Neural crest cell (in vitro differentiated cells): ENCODE measurements at places on chromosomes 13 and 19. TPM values are rescaled to one million over a fixed set of nuclear protein-coding genes. Genes with fewer than 3 reads are reported as not detected.

The PRTN3 gene
- total RNA-seq = not detected in 2 replicates

The MEIOSIN gene
- not detected in 2 replicates for total RNA-seq

DNA sequence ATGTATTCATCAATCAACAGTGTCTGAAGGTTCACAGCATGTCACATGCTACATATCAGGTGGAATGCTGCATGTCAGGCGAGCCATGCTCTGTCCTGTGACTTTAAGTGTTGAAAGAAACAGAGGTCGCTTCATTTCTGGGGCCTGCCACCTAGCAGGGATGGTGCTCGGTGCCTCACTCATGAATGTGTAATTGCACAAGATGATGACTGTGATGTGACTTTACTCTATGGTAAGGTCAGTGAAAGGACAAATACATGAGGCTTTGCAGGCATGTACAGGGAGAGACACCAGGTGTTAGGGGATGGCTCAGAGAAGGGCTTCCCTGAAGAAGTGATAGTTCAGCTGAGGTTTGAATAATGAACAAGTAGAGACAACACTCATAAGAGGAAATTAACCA is 66.7 kb downstream of the FRY start:
- no peaks in the 10 kb centered on the region for H3K27me3 ChIP-seq
- no peak overlapping the region for H3K27ac ChIP-seq
- no peak for DNase-seq
- no peaks in the 10 kb centered on the region for H3K4me1 ChIP-seq

GRCh38 chr13:114081761-114082681 is 50.4 kb downstream of the RASA3 start:
- H3K27me3 ChIP-seq = no peaks in the 10 kb centered on the region
- no peak for DNase-seq
- H3K27ac ChIP-seq = peak overlapping the region; percentile 47
- no peak overlapping the region for H3K4me3 ChIP-seq
